ENCODE measurements at places on chromosomes 13 and 19. TPM values are rescaled to one million over a fixed set of nuclear protein-coding genes. Genes with fewer than 3 reads are reported as not detected.
A peak's percentile ranks its signal among the peaks of the same experiment; 100 is the strongest.

GRCh38 chr13:23620211-23620610 is 50.0 kb downstream of the TNFRSF19 start:
- DNase-seq = no peak

DNA sequence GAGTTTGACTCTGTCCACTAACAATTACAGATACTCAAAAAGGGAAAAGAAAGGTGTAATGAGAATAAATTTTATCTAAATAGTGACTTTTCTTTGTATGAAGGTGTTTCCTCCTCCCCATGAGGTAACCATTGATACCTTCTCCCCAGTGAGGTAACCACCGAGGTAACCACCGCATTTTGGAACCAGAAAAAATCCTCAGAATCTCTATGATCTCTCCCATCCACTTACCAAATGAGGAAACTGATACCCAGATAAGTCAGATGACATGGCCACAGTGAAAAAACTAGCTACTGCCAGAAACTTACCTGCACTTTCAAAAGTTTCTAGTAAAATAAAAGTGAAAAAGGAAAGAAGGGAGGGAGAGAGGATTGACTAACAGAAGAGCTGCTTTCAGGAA is 124.0 kb upstream of the FNDC3A start:
- DNase-seq = no peak

GRCh38 chr19:41792513-41793413 is 3.6 kb upstream of the CEACAM3 start:
- DNase-seq = peak; percentile 74

DNA sequence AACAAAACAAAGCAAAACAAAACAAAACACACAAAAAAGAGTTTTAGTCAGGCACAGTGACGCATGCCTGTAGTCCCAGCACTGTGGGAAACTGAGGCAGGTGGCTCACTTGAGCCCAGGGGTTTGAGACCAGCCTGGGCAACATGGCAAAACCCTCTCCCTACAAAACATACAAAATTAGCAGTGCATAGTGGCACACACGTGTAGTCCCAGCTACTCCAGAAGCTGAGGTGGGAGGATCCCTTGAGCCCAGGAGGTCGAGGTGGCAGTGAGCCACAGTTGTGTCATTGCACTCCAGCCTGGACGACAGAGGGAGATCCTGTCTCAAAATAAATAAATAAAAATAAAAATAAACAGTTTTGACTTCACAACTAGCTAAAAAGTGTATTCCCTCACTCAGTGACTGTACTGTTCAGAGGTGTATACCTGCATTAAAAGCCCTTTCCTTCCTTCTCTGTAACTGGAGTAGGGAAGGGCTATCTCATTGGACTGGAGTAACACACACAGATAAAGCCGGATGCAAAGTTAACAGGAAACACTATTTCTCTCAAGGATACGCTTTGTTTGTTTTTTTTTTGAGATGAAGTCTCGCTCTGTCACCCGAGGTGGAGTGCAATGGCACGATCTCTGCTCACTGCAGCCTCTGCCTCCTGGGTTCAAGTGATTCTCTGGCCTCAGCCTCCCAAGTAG is 3.7 kb upstream of the BAX start:
- DNase-seq = no peak

The DNAJC15 gene
- total RNA-seq = 10.6 TPM

The TPTE2 gene
- 0.22 TPM for total RNA-seq

The GIPR gene
- 6.8 TPM for total RNA-seq

The NTF4 gene
- total RNA-seq = not detected

The C19orf73 gene
- total RNA-seq = 1.5 TPM

The CYP2A7 gene
- not detected for total RNA-seq

All from activated CD8-positive, alpha-beta T cell treated with anti-CD3 and anti-CD28 coated beads for 36 hours (primary cell).